ENCODE measurements at places on chromosomes 4 and X. TPM values are rescaled to one million over a fixed set of nuclear protein-coding genes. Genes with fewer than 3 reads are reported as not detected.
A peak's percentile ranks its signal among the peaks of the same experiment; 100 is the strongest.

DNA sequence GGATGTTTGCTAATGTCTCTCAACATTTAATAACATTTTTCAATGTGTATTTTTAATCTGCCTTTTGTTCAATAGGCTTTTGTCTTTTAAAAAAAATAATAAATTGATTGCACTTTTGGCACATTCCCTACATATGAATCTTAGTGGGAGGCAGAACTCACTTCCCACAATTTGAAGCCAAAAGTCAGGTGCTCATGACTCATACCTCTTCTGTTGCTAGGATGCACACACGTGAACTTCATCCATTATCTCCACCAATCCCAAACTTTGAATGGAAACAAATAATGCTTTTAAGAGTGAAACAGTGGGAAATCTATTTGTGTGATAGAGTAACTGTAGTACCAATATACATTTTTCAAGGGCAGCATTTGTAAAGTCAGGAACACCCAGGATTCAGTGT lies 260.5 kb downstream of the IQCM start:
- peak; percentile 57 for DNase-seq

GRCh38 chrX:119093991-119094735 lies 21.4 kb downstream of the CT47C1 start:
- DNase-seq, result peak; percentile 45

ITM2A gene
- total RNA-seq, result not detected

GRCh38 chrX:155876704-155877103 lies 4.4 kb upstream of the VAMP7 start:
- no peak for DNase-seq

DNA sequence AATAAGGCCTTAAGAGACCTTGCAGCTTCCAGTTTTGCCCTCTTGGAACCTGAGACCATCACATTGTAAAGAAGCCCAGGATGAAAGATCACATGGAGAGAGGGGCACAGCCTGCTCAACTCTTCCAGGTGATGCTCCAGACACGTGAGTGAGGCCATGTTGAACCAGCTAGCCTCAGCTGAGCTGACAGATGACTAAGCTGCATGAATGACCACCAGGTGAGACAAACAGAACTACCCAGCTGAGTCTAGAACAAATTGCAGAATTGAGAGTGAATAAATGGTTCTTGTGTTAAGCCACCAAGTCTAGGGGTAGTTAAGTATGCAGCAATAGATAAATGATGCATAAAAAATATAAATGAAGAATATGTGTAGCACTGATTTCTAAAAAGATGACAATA lies 16.8 kb upstream of the GPR82 start:
- DNase-seq, result no peak

GRCh38 chr4:124943145-124943889 lies 230.8 kb upstream of the ANKRD50 start:
- no peak for DNase-seq

GRCh38 chr4:10743357-10743756 lies 58.8 kb upstream of the CLNK start:
- DNase-seq, result no peak

Measured in M059J (cell line).